ENCODE measurements at places on chromosomes 12 and 14. TPM values are rescaled to one million over a fixed set of nuclear protein-coding genes. Genes with fewer than 3 reads are reported as not detected.

Gene CCDC184
- 0.05 TPM for total RNA-seq

Gene OR10G2
- total RNA-seq = not detected

Gene BRI3BP
- total RNA-seq = 9.4 TPM

Gene AQP6
- total RNA-seq = 0.05 TPM

Measured in dermis blood vessel endothelial cell (primary cell).